ENCODE measurements at places on chromosomes 1 and 21.

- no peak for DNase-seq
Measured at GRCh38 chr1:86714561-86715244, 10.3 kb downstream of the SH3GLB1 start.

GRCh38 chr1:94927405-94928175 lies 680 bp upstream of the CNN3 start:
- DNase-seq = peak; percentile 68

DNA sequence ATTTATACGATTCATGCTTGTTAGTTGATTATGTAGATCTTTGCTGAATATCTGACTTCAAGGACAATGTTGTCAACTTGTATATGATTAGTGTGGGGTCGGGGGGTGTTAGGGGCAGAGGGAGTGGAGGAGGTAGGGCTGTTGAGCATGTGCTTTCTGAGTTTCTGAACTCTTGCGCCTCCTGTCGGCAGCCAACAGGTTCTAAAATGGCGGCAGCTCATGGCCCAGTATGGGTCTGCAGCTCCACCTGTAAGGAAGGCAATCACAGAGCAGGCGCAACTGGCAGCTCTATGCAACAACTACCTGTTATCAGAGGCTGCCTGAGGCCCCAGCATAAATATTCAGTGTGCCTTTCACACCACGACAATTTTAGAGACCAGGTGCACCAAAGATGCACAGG lies 205.8 kb upstream of the PLXNA2 start:
- DNase-seq = no peak

GRCh38 chr1:108556066-108556465 lies 3.8 kb upstream of the EEIG2 start:
- no peak for DNase-seq

DNA sequence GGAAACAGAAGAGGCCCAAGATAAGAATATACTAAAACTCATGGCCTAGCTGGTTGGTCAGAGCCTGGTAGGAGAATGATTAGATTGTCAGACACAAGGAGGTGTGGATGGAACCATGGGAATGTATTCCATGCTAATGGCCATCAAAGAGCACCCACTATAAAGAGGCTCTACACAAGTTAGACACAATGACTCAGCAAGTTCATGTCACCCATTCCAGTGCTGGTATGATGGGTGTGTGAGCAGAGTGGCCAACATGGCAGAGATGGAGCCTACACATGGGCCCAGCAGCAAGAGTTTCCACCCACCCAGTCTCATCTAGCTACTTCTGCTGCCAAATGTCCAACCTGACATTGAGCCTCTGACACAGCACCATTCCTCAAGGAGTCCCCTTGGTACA lies 97.5 kb upstream of the COG2 start:
- no peak for DNase-seq

- no peak for DNase-seq
Measured at GRCh38 chr1:225504776-225505175, 76.9 kb upstream of the LBR start.

DNA sequence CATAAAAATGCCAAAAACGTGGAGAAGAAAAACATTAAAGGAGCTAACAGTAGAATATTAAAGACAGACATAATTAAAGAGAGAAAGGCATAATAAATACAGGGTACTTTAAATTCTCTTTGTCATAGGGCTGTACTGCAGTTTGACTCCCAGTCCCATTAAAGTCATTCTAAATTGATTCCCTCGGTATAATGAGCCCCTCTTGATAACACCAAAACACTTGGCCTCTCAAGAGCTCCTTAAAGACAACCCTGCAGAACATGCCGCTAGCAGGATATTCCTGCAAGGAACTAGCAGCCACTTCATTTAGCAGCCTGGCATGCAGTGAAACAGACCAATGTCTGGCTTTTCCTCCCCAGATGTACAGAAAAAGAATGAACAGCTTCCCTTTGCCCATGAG lies 273.8 kb upstream of the ESRRG start:
- no peak for DNase-seq

GRCh38 chr1:156845055-156845952 lies 13.6 kb downstream of the INSRR start:
- no peak for DNase-seq

Measured in amniotic epithelial cell (primary cell).